ENCODE measurements at places on chromosomes 1 and 21.

- DNase-seq = no peak
Measured at GRCh38 chr1:48741380-48741779, 35.3 kb downstream of the BEND5 start.

- DNase-seq = no peak
Measured at GRCh38 chr1:10444248-10444647, 5.6 kb upstream of the CORT start.

DNA sequence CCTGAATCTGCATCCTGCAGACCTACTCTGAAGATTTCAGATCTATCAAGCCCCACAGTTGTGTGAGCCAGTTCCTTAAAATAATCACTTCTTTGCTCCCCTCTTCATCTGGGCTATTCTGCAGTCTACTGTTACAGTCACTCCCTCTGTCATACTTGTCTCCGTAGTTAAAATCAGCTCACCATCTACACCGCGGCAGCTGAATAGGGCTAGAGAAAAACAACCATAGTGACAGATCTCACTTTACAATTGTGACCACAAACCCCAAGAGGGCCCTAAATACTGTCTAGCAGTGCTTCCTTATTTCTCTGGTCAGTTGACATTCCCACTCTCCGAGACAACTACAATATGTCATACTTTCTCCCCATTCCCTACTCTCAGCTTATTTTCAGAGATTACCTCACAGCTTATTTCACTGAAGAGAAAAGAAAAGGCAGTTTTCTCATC, 12.9 kb downstream of the DESI2 start:
- no peak for DNase-seq

DNA sequence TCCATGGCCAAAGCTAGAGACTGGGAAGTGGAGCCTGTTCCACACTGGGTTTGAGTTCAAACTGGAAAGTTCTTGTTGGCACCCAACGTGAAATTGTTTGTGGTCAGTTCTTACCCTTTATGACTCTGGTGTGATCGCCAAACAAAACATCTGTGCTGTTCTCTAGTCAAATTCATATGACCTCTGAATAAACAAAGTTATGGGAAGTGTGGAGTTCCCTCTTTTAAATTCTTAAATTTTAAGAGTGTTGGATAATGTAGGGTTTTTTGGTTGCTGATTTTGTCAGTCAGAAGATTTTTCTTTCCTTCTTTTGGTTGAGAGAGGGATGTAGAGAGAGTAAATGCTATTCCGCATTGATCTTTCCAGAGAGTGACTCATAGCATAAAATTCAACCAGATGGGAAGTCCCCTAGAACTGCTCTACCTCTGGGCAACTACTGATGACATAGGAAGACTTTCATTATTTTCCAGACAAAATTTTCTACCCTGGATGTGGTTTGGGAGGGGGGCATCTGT, 36.4 kb downstream of the CHML start:
- no peak for DNase-seq

DNA sequence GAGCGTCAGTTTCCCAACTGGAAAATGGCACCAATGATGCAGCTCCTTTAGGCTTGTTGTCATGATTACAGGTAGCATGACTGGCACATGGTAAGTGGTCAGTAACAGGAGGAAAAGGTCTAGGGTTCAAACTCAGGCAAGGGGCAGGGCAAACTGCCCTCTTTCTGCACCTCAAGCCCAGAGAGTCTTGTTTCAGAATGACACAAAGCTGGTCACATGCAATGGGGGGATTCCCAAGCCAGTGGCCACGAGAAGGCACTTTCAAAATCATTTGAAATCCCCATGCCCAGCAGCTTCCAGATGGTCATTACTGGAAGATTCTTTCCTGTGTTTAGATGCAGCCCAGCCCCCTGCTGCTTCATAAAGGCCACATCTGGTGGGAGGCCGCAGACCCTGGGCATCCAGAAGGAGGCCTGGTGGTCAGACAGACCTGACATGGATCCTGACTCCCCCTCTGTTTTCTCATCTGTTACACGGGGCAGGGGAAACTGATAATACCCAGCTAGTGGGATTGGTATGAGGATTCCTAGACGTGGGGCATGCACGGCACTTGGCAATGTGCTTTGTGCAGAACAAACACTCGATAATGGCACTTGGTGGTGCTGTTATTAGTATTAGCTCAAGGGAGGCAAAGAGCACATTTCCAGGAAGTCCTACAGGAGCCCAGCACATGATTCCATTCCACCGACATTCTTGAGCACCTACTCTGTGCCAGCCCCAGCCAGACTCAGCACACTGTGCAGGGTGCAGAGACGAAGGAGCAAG, 6.9 kb upstream of the PLA2G2D start:
- no peak for DNase-seq

DNA sequence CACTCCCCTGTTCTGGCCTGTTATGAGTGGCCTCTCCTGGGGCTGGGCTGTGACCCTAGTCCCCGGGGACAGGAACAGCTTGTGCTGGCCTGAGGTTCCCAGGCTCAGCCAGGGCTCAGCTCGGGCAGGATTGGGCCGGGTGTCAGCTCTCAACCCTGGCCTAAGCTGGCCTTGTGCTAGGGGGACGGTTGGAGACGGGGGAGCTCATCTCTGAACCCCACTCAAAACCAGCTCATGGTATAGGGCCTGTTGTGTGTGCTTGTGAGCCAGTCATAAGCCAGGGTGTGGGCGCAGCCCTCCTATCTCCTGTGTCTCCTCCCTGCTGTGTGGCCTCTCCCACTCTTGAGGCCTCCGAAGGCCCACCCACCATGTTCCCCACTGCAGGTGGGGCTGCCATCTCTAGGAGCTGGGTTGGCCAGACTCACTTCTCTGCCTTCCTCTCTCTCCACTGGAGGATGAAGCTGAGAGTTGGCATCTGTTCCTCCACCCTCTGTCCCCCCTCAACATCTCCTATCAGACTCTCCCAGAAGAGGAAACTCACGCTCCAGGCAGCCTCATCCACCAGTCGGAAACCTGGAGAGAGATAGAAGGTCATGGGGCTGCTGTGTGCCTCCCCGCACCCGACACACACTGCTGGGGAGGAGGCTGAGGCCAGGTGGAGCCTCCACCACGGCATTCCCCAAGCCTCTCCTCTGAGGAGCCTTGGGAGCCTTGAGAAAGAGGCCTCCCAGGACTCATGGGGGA, 1.4 kb downstream of the PEAR1 start:
- no peak for DNase-seq

- no peak for DNase-seq
Measured at GRCh38 chr1:167774710-167775109, 52.9 kb downstream of the MPZL1 start.
